CD4-positive, alpha-beta T cell treated with Interleukin-21 for 1 hour (primary cell): ENCODE measurements at places on chromosomes 6 and 20.

DNA sequence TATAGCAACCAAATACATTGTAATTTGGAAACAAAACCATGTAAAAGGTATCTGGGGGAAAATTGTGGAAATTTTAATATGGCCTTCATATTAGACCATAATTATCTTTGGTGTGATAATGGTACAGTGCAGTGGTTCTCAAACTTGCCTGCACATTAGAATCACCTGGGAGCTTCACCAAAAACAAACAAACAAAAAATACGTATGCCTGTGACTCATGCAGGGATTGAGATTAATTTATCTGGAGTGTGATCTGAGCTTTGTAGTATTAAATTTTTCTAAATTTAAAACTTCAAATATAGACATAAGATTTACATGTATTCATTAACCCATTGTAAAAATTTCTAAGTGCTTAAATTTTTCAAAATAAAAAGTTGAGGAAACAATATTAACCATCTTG is 31.5 kb downstream of the ARHGAP18 start:
- DNase-seq: no peak

GRCh38 chr6:33417128-33417902 is 592 bp downstream of the CUTA start:
- DNase-seq: peak; percentile 37

GRCh38 chr6:11204794-11205366 is 27.6 kb downstream of the NEDD9 start:
- no peak for DNase-seq

GRCh38 chr6:139699335-139699734 is 324.9 kb upstream of the CITED2 start:
- no peak for DNase-seq

DNA sequence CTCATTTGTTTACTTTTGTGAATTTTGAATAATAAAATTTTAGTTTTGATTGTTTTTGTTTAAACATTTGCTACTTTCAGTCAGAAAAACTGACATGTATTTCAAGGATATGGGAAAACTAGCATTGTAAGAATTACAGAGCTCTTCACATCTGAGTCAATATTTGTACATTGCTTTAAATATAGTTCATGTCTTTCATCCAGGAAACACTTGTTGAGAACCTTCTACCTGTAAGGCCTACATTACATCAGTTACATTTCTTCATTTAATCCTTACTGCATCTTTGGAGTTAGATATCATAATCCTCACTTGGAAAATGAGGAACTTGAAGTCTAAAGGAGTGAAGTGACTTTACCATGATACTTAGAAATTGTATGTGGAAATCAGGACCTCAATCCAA is 242.9 kb downstream of the KCNQ5 start:
- no peak for DNase-seq

- DNase-seq: no peak
These were observed 73.3 kb downstream of the CAP2 start for GRCh38 chr6:17466707-17467106.

- no peak for DNase-seq
These were observed 79.1 kb downstream of the RIMS1 start for GRCh38 chr6:71965404-71965803.

GRCh38 chr6:92297101-92297500 is 1122.3 kb downstream of the EPHA7 start:
- no peak for DNase-seq

DNA sequence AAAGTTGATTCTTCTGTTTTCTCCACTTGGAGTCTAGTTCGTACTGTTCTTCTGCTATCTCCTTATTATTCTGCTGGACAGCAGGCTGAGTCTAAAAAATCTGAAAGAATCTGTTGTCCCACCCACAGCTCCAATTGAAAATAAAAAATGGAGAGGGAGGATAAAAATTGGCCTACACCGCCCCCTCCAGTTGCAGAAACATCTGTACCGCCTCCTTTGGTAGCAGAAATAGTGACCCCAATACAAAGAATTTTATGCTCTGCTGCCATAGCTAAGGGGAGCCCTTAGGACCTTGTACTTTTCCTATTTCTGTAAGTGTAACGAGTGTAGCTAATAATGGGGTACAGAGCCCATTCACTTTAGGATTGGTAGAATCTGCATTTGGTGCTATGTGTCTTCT is 4.9 kb upstream of the FKBP1A start:
- DNase-seq: no peak

DNA sequence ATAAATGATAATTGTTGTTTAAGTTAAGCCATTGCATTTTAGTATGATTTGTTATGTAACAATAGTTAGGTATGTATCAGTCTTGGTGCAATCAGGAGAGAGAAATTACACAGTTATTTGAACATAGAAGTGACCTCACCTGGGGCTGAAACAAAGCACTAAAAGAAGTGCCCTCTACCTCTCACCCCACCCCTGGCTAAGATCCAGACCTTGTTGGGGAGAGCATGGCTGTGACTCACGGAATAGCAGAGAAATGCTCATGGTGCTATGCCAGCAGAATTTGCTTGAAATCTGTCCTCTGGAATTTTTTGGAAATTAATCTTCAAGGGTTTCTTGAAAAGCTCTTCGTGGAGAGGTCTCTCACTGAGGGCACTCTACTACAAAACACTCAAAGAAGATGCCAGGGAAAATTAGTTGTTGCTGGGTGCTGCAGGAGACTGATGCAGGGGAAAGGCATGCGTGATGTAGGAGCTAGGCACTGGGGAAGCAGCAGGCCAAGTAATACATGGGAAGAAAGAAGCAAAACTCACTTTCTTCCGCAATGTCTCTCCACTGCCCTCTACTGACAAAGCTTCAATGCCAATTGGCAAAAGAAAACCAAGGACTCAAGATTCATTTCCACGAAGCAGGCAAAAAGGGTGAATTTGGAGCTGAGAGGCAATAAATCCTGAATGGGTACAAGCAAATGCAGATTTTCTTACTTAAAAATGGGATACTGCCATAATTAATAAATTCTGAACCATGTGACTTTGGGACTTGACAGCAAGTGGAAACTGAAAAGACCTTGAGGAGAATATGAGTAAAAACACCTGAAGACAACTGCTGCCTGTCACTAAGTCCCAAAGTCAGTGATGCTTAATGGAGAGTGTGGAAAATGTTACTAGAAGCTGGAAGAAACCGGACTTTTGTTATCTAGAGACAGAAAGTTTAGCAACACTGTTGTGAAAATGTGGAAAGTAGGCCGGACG is 136.3 kb upstream of the ZNF184 start:
- DNase-seq: peak; percentile 38

DNA sequence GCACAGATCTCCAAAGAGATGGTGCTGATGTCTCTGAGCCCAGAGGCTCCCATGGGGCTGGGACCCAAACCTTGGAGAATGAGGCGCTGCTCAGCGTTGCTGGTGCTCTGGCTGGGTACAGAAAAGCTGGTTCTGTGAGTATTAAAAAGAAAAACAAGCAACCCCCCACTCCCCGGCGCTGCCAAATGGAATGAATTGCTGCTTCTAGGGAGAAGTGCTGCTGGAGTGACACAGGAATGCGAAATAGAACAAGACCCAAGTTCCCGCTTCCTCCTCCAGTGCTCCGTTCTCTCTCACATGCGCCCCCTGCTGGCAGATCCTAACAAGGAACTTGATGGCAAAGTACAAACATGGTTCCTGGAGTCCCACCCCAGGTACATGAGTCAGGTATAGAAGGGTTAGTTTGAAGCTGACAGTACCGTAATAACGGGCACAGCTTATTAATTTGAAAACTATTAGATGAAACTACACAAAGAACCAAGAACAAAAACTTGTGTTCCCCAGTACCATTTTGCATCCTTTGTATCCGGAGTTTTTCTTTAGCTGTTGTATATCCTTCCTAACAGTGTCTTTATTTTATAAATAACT is 2.1 kb upstream of the DDX27 start:
- DNase-seq: peak; percentile 91

- no peak for DNase-seq
These were observed 1.7 kb downstream of the PRL start for GRCh38 chr6:22295145-22295544.

DNA sequence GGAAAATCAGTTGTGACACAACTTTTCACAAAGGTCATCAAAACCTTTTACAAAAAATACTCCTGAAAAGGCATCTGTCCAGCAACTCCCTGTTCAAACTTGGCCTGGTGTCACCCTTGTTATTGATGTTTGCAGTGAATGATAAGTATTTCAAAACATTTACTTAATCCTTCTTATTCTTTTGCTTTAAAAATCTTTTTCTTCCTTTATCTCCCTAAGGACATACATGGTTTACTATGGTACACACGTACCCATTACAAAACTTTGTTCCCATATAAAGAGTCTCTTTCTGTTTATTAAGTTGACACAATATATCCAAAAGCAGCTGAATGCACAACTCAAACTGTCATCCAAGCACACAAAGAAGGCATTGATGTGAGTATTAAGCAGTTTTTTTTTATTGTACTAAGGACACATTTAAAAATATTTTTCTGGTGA is 17.5 kb downstream of the GSTA2 start:
- DNase-seq: no peak

DNA sequence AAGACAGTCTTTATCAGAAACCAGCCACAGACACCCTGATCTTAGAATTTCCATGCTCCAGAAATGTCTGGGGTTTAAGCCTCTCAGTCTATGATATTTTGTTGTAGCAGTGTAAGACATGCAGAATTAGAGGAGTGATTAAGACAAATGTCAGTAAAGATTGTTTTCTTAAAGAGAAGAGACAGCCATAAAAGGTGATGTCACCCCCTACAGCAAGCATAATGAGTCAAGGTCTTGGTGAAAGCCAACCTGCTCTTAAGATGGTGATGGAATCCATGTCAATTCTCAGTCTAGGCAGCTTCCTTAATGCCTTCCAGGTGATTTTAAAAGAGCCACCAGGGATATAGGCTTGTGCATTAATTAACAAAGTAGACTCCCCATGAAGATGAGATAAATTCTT is 849.9 kb upstream of the EPHA7 start:
- DNase-seq: no peak

DNA sequence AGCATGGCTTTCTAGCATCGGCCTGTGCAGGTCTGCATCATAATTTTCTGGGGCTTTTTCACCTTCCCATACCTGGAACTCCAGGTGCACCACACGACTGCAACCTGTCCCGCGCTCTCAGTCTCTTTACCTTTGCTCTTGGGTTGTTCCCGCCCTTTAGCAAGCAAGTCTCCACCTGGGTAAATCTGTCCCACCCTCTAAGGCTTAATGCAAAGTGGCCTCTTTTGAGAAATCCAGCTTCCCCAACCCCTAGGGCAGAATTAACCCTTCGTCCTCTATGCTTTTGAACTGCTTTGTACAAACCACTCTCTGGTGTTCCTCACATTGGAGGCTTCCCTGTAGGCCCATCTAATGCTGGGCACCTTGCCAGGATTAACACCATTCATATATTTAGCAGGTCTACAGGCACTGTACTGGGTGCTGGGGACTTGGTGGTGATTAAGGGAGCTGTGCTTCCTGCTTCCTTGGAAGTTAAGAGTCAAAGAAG is 2.8 kb downstream of the ITPR3 start:
- no peak for DNase-seq

GRCh38 chr6:84492241-84493165 is 265.1 kb upstream of the CEP162 start:
- no peak for DNase-seq

- no peak for DNase-seq
These were observed 296.3 kb upstream of the JAG1 start for GRCh38 chr20:10970109-10970508.

- no peak for DNase-seq
These were observed 133.3 kb upstream of the SPTLC3 start for GRCh38 chr20:12875510-12875909.

DNA sequence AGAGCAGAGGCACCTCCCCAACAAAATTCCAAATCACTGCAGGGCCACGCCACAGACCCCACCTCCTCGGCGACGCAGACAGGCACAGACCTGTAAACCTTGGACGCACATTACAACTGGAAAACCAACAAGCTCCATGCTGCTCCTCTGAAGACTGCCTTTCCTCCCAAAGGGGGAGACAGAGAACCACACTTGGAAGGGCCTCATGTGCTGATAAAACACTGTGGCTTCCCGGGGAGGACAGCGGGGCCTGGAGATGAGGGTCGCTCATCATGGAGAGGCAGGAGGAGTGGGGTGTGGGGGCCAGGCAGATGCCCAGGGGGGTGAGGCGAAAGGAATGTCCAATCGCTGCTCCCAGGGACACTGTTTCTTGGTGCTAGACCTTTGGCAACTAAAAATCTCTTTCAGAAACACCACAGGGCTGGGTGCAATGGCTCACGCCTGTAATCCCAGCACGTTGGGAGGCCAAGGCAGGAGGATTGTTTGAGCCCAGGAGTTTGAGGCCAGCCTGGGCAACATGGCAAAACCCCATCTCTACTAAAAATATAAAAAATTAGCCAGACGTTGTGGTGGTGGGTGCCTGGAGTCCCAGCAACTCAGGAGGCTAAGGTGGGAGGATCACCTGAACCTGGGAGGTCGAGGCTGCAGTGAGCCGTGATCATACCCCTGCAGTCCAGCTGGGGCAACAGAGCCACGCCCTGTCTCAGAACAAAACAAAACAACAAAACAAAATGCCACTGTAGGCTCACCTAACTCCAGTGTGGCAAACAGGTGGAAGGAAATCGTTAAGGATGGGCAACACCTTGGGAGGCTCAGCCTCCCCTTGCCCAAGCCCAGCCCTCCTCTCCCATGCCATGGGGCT is 53.8 kb downstream of the ABHD12 start:
- DNase-seq: no peak

- DNase-seq: no peak
These were observed 71.6 kb upstream of the TNFAIP3 start for GRCh38 chr6:137795501-137795900.

GRCh38 chr6:29483735-29484134 is 4.0 kb downstream of the MAS1L start:
- DNase-seq: no peak

GRCh38 chr6:340186-340955 is 48.1 kb downstream of the DUSP22 start:
- DNase-seq: no peak

DNA sequence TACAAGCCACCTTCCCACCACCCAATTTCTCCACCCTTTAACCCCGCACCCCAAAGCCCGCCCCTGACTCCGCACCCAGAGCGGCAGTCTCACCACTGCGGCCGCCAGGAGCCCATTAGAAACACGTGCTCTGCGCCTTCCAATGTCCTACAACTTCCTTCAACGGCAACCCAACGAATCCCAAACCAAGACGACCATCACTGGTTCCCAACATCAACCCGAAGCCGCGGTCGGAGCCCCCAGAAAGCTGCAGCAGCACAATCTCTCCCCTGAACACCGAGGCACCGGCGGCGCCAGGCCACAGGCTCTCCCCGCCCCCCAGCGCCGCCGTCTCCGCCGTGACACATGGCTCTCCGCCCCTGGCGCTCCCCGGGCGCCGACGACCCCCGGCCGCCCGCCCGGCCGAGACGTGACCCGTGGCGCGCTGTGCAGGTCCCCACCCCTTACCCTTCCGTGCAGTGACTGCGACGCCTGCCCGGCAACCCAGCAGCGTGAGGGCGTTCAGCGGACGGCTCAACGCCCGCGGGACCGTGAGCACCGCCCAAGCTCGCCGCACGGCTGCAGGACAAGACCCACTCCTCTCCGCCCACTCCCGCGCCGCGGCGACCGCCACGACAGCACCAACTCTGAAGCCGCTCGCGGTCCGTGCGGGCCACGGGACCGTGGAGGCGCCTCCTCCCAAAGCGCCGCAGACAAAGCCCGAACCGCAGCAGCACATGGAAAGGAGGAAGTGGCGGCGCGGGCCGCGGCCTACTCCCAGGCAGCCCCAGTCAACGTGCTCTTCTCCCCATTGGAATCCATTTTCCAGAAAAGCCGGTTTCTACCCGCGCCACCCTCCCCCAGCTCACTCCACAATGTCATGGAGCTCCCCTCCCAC is 551 bp downstream of the SYNCRIP start:
- peak; percentile 60 for DNase-seq

- DNase-seq: no peak
These were observed 119.9 kb upstream of the TRAF3IP2 start for GRCh38 chr6:111725446-111726112.
